ENCODE measurements at places on chromosomes 5 and 9. TPM values are rescaled to one million over a fixed set of nuclear protein-coding genes. Genes with fewer than 3 reads are reported as not detected.

The FOXI1 gene
- total RNA-seq: not detected

The NEURL1B gene
- 0.04 TPM for total RNA-seq

DNA sequence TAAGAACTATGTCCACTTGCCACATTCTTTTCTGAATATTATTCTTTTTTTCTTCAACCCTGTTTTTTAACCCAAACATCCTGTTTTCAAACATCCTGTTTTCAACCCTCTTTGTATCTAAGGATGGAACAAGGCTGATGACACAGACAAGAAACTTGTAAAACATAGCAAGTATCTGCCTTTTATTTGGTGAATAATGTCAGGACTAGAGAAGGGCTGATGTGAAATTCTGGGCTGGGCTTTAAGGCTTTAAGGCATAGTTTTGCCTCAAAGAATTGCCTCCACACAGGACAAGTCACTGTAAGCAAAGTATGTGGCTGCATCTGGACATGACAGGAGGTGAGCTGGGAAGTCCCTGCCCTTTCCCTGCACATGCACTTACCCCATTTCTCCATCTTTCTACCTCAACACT is 42.5 kb upstream of the RIC1 start:
- no peak overlapping the region for H3K4me3 ChIP-seq
- no peak overlapping the region for H3K27ac ChIP-seq
- H3K36me3 ChIP-seq: no peaks in the 10 kb centered on the region
- H3K27me3 ChIP-seq: no peaks in the 10 kb centered on the region

GRCh38 chr9:124419832-124420489 is 4.7 kb upstream of the PSMB7 start:
- no peak overlapping the region for H3K27ac ChIP-seq
- H3K27me3 ChIP-seq: no peaks in the 10 kb centered on the region
- DNase-seq: no peak

- H3K4me3 ChIP-seq: no peak overlapping the region
- H3K27me3 ChIP-seq: no peaks in the 10 kb centered on the region
Measured at GRCh38 chr9:89278997-89279739, 31.8 kb upstream of the CKS2 start.

DNA sequence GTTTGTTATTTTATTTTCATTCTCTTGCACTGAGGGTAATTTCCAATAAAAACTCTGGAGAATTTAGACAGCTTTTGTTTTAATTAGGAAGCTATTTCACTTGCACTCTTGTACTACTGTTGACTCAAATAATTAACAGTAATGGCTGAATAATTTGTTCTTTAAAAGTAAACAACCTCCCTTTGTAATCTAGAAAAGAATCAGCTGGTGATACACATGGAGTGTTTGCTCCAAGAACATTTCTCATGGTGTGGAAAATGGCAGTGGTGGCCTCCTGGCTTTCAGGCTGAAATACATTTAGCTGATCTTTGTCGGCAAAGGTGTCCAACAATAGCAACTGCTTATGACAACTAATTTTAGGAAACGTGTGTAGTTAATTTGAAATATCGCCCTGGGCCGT is 129.4 kb downstream of the C9orf152 start:
- DNase-seq: no peak
- H3K27me3 ChIP-seq: no peaks in the 10 kb centered on the region
- H3K27ac ChIP-seq: no peak overlapping the region
- no peaks in the 10 kb centered on the region for H3K4me1 ChIP-seq

DNA sequence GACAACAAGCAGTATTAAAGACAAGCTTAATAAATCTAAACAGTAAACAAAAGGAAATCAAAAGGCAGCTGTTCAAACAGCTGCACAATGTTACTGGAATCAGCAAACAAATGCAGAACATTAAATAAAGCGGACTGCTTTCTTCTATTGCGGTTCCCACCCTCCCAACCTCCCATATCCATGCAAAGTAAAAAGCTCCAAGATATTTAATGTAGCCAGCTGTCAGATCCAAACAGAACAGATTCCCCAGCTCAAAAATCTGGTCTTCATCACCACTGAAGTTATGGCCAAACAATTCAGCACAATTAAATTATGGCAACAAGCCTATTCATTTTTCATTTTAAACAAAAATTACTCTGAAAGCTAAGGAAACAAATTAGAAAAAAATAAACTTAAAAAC is 75.9 kb downstream of the SLC38A9 start:
- no peaks in the 10 kb centered on the region for H3K36me3 ChIP-seq
- no peak for DNase-seq
- H3K27me3 ChIP-seq: no peaks in the 10 kb centered on the region
- H3K4me1 ChIP-seq: no peaks in the 10 kb centered on the region
- no peak overlapping the region for H3K27ac ChIP-seq
- H3K4me3 ChIP-seq: no peak overlapping the region

DNA sequence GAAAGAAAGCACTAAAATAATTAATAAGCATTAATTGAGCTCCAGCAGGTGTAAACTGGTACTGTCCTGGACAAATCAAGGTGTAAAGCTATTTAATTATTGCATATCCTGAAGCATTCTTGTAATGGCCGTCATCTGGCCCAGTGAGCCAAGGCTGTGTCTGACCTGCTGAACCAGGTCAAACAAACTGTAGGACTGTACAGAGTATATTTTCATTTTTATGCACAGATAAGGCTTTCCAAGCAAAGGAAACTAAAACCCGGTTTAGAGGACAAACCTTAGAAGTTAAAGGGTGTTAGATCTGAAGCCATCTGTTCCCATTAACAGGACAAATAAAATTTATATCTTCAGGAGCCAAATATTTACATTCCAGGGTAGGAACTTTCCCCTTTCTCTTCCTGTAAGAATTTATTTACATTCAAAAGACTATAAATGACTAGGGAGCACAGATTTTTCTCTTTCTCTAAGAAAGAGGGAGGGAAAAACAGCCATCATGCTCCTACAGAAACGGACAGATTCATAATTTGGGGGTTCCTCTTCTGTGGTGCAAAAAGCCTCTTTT is 69.8 kb downstream of the ESM1 start:
- no peaks in the 10 kb centered on the region for H3K4me1 ChIP-seq
- DNase-seq: no peak
- no peaks in the 10 kb centered on the region for H3K27me3 ChIP-seq
- no peak overlapping the region for H3K4me3 ChIP-seq

DNA sequence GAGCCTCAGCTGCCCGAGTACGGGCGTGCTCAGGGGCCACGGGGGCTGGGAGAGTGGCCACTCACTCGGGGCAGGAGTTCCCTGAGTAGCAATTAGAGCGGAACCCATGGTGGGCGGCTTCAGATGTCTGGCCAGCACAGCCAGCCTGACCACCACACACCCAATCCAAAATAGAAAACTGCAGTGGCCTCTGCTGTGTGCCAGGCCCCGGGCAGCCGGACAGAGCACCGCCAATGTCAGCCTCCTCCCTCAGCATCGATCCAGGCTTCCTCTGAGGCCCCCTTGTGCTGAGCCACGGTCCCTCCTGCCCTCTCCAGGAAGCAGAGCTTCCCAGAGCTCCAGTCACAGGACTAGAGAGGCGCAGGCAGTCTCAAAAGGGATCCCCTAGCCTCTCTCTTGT is 2.7 kb downstream of the ADAMTS2 start:
- H3K36me3 ChIP-seq: no peaks in the 10 kb centered on the region
- peaks cover 21% of the 10 kb centered on the region for H3K27me3 ChIP-seq
- H3K27ac ChIP-seq: no peak overlapping the region
- no peaks in the 10 kb centered on the region for H3K4me1 ChIP-seq

Data from K562 (cell line).